ENCODE measurements at places on chromosomes 2 and 18.

DNA sequence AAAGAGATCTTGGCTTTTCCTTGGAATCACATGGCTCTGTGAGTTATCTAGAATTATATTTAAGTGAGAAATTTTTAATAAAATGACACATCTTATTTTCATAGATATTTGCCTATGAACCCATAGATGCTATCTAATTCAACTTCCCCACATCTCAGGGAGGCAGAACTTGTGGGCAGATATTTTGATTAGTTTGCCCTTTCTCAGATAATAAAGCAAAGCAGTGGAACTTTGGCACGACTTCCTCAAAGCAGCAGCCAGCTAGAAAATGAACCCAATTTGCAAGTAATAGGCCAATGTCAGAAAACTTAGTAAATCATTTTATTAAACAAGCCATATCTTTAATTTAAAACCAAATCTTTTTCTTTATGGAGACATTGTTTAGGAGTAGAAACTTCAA lies 32.7 kb downstream of the RAB27B start:
- no peak overlapping the region for H3K27ac ChIP-seq
- no peak overlapping the region for H3K4me3 ChIP-seq
- H3K27me3 ChIP-seq = no peaks in the 10 kb centered on the region
- no peaks in the 10 kb centered on the region for H3K4me1 ChIP-seq
- DNase-seq = no peak

DNA sequence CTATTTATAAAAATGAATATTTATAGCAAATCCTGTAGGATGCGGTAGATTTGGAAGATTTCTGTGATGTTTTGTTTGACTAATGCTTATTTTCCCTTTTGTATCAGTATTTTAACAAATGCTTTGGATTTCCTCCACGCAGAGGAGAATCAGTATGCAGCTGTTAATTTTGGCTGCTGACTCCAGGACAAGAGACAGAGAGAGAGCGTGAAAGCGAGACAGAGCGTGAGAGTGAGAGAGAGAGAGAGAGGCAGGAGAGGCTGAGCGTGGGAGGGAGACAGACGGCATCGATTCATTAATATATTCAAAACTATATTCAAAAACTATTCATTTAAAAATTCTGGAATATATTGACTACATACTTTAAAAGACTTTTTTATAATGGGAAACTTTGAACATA lies 62.5 kb downstream of the RRM2 start:
- H3K4me1 ChIP-seq = peaks cover 2% of the 10 kb centered on the region
- H3K27ac ChIP-seq = no peak overlapping the region
- H3K27me3 ChIP-seq = no peaks in the 10 kb centered on the region
- DNase-seq = no peak
- no peak overlapping the region for H3K4me3 ChIP-seq
- H3K36me3 ChIP-seq = peaks cover 36% of the 10 kb centered on the region

- peaks cover 3% of the 10 kb centered on the region for H3K4me1 ChIP-seq
- H3K27me3 ChIP-seq = peaks cover 49% of the 10 kb centered on the region
- no peaks in the 10 kb centered on the region for H3K36me3 ChIP-seq
- no peak overlapping the region for H3K4me3 ChIP-seq
- H3K27ac ChIP-seq = no peak overlapping the region
Observed at GRCh38 chr18:80213182-80213581, 34.1 kb downstream of the PARD6G start.

DNA sequence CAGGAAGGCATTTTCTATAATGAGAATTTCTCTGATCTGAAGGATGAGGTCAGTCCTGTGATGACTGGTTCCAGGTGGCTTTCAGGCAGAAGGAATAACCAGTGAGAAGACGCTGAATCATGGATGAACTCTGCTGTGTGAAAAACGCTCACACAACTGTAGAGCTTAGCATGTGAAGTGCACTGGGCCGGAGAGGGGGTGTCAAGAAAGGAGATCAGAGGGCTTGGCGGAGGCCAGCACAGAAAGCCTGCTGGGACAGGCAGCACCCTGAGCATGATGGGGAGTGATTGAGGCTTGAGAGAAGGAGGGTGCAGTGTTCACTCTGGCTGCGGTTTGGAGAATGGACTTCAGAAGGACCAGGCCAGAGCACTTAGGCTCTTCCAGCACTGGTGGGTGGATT lies 236.5 kb downstream of the TPGS2 start:
- H3K27ac ChIP-seq = no peak overlapping the region
- no peak overlapping the region for H3K4me3 ChIP-seq
- no peaks in the 10 kb centered on the region for H3K27me3 ChIP-seq
- no peak for DNase-seq

DNA sequence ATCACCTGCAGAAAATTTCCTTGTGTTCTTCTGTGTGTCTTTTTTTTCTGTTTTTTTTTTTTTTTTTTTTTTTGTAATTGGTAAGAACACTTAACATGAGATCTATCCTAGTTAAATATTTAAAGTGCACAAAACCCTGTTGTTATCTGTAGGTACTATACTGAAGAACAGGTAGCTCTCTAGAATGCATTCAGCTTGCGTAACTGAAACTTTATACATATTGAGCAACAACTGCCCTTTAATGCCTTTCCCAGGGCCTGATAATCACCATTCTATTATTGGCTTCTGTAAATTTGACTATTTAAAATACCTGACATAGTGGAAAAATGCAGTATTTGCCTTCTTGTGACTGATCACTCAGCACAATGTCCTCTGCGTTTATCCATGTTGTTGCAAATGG lies 701.8 kb downstream of the SUCLG1 start:
- H3K4me1 ChIP-seq = no peaks in the 10 kb centered on the region
- no peaks in the 10 kb centered on the region for H3K36me3 ChIP-seq
- H3K27me3 ChIP-seq = no peaks in the 10 kb centered on the region
- no peak overlapping the region for H3K27ac ChIP-seq
